ENCODE measurements at places on chromosomes 1 and 21.
A peak's percentile ranks its signal among the peaks of the same experiment; 100 is the strongest.

DNA sequence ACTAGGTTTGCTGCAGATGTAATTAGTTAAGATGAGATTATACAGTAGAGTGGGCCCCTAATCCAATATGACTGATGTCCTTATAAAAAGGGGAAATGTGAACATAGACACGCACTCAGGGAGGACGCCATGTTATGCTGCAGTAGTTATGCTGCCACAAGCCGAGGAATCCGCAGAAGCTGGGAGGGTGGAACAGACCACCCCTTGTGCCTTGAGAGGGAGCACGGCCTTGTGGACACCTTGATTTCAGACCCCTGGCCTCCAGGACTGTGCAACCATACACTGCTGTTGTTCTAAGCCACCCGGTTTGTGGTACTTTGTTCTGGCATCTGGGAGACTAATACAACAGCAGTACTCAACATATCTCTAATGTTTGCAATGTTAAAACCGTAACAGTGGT lies 57.9 kb upstream of the HIVEP3 start:
- no peak for DNase-seq

- DNase-seq, result no peak
These were observed 13.5 kb downstream of the BCAR3 start for GRCh38 chr1:93668121-93668520.

GRCh38 chr1:151612501-151613281 lies 841 bp downstream of the SNX27 start:
- peak; percentile 21 for DNase-seq

DNA sequence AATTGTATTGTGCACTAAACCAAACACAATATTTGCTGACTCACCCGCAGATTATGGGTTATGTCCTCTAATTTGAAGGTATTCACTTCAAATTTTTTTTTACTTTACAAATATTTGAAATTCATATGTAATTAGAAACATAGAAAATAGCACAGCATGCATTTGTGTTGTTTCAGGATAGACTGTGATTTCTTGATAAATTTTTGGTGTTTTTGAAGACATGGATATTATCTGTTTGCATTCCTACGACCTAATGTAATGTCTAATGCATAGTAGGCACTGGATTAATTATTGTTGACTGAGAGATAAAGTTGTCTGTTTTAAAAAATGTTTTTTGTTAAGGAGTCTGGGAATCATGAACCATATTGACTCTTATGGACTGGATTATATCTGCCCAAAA lies 850.2 kb downstream of the BRINP3 start:
- DNase-seq, result no peak

- DNase-seq, result no peak
These were observed 31.9 kb upstream of the PKP1 start for GRCh38 chr1:201251411-201251810.

DNA sequence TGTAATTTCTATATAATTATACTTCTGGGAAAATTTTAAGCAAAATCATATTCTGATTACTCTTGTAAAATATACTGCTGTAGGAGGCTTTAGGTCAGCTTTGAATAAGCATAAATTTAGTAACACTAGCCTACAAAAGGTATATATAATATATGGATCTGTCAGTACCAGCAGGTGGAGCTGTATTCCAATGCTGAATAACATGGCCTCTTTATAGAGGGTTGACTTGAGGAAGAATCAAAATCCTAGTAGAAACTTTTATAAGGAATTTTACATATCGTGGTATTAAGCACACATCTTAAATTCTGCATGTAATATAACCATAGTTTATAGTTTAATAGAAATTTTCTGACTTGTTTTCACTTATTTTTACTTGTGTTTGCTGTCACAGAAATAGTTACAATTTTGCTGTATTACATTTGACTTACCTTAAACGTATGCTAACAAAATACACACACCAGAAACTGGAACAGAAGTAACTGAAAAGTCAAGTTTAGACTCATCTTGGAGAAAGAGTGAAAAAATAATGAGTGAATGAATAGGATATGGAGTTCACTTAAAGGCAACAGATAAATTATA lies 79.3 kb downstream of the HMCN1 start:
- peak; percentile 11 for DNase-seq

DNA sequence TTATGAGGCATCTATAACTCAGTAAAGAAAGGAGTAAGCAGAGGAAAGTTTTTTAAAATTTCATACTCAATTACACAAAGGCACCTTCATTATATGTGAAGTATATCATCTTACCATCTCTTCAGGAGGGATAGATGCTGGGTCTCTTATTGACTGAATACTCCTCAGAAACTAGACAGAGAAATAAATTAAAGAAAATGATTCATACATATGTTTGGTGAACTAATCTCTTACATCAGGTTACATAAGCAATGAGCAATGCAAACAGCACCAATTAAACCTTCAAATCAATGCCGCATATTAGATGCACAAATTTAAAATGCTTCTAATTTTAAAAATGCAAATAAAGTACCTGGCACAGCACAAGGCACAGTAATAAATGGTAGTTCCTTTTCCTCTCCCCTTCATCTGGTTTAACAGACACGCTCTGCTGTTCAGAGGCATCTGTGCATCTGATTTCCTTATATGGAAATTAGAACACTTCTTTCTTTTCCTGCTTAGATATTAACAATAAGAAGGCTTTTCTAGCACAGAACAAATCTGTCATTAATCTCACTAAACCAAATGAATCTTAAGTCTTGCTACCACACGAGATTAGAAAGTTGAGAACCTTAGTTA lies 20.0 kb downstream of the SCYL3 start:
- DNase-seq, result no peak
